ENCODE measurements at places on chromosomes 2 and 18.
A peak's percentile ranks its signal among the peaks of the same experiment; 100 is the strongest.

DNA sequence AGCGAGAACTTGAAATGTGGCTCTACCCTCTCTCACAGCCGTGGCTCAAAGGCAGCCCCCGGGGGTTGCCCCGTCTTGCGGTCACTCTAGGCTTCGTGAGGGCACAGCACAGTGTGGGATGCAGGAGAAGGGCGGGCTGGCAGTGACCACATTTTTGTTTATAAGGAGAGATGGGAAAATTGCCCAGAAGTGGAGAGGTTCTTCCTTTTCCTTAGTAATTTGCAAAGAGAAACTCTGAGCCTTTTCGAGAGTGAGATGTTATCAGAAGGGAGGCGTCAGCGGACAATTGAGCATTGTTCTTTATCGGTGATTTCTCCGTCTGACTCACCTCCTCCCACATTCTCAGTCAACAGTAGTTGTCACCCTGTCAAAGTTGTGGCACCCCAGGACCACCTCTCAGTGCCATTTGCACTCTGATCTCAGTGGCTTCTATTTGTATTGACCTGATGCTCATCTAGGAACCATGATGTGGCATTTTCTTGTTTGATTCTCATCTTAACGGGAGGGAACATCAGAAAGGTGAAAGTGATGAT is 89.6 kb downstream of the ACAA2 start:
- no peak for DNase-seq

DNA sequence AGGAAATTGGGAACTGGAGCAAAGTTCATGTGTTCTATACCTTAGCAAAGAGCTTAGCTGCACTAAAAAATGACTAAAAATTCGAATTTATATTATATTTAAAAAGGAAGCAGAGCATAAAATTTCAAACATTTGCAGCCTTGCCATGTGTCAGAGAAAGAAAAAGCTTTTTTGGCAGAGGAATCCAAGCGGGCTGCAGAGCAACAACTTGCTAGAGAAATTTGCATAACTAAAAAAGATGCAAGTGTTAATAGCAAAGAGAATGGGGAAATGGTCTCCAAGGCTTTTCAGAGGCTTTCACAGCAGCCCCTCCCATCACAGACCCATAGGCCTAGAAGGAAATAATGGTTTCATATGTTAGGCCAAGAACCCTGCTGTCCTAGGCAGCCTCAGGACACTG is 1315.9 kb downstream of the DSC3 start:
- DNase-seq, result no peak

DNA sequence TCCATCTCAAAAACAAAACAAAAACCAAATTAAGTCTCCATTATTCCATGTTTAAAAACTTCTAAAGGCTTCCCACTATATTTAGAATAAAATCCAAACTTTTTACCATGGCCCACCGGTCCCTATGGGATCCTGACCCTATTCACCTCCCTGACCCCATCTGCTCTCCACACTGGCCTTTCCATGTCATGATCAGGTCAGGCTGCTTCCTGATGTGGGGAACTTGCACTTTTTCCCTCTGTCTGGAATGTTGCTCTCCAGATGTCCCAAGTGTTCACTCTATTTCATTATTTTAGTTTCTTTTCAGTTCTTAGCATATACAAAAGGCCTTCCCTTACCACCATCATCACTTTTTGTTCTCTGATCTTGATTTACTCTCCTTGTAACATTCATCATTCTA is 7.5 kb upstream of the MTA3 start:
- no peak for DNase-seq

DNA sequence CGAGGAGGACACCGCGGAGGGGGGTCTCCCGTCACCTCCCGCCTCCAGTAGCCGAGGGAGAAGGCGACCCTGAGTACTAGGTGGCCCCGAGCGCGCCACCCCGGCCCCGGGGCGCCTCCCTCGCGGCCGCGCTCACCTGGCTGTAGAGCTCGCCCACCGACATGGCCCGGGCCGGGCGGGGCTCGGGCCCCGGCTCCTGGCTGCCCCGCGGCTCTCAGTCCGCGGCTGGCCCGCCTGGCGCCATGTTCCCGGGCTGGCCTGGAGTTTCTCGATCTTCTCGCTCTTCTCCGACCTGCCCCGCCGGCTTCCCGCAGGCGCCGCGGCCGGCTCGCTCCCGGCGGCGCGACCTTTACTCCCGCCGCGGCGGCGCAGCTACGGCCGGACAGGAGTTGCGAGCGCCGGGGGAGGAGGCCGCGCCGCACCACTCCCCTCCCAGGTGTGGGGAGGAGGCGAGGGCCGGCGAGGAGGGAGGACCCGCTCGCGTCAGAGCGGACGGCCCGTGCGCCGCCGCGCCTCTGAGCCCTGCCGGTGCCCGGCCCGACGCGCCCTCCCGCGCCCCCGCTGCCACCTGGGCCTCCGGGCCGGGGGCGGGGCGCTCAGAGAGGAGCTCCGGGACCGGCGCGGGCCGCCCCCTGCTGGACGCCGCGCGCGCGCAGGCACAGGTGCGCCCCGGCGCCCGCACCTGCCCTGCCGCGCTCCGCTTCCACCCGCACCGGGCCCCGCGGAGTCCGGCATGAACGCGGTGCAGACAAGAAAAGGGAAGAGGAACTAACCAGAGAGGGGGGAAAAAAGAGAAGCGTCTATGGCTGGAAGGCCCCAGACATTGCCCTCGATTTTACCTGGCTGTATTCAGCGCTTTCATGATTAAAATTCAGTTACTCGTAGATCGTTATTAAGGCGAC is at the start of gene MYO5B:
TSS of gene MYO5B (minus strand) at position 517 of the 902 bp plus-strand sequence. CDS start at position 163, 354 bp downstream.
- DNase-seq, result no peak

- DNase-seq, result peak; percentile 62
These were observed 50.2 kb upstream of the SIGLEC15 start for GRCh38 chr18:45775241-45775676.

- no peak for DNase-seq
These were observed 506.5 kb upstream of the NRP2 start for GRCh38 chr2:205175831-205176230.

GRCh38 chr2:50878251-50878650 is 153.7 kb downstream of the NRXN1 start:
- no peak for DNase-seq

DNA sequence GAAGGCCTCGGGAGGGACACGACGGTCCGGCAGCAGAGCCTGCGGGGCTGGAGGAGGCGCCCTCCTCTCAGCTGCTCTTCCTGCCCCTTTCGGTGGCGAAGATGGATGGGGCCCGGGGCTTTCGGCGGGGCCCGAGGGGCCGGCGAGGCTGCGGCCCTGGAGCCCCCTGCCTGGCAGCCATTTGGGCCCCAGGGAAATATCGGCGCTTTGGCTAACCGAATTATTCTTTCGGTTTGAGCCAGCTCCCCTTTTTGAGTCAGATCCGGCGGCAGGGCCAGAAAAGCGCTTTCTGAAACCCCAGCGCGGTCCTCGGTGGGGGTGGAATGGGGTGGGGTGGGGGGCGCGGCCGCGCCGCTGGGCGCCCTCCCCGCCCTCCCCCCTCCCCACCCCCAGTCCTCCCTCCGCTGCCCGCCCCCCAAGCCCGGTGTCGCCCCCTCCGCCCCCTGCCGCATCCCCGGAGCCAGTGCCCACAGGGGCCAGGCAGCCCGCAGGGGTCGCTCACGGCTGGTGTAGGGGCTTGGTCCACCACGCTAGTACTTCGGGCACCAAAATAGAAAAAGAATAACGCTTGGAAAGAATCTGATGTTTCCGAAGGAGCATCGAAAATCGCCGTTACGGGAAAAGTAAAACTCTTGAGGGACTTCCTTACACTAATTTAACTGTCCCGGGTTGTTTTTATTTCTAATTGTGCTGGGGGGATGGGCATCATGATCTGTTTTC is 9.1 kb upstream of the ARID5A start:
- no peak for DNase-seq

DNA sequence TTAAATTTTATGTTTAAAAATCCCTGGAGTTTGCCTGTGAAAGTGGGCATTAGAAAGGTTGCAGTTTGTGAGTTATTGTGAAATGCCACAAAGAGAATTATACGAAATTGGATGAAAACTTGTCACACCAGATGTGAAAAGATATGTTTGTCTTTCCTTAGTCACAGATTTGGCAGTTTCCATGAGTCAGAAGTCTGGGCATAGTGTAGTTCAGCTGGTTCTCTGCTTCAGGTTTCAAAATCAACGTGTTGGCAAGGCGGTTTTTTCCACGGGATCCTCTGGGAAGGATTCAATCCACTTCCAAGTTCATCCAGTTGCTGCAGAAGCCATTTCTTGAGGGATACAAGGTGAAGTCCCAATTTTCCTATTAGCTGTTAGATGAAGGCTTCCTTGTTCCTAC is 658.0 kb upstream of the CDH2 start:
- no peak for DNase-seq

- peak; percentile 30 for DNase-seq
These were observed 1060.6 kb upstream of the FANCL start for GRCh38 chr2:59301466-59302402.
